ENCODE measurements at places on chromosomes 6 and 20. TPM values are rescaled to one million over a fixed set of nuclear protein-coding genes. Genes with fewer than 3 reads are reported as not detected.

The THBS2 gene
- 0.02 TPM for total RNA-seq

The PRPH2 gene
- not detected for total RNA-seq

The SEL1L2 gene
- total RNA-seq, result not detected

The HTR1B gene
- 0.25 TPM for total RNA-seq

The CALHM4 gene
- total RNA-seq, result not detected

The COL12A1 gene
- total RNA-seq, result 5.7 TPM

The FGD2 gene
- total RNA-seq, result not detected
